ENCODE measurements at places on chromosomes 6 and 20.

GRCh38 chr6:42453031-42453653 is 1.4 kb upstream of the TRERF1 start:
- DNase-seq, result peak; percentile 77

- no peak for DNase-seq
These were observed 178.8 kb upstream of the HDDC2 start for GRCh38 chr6:125480571-125480970.

DNA sequence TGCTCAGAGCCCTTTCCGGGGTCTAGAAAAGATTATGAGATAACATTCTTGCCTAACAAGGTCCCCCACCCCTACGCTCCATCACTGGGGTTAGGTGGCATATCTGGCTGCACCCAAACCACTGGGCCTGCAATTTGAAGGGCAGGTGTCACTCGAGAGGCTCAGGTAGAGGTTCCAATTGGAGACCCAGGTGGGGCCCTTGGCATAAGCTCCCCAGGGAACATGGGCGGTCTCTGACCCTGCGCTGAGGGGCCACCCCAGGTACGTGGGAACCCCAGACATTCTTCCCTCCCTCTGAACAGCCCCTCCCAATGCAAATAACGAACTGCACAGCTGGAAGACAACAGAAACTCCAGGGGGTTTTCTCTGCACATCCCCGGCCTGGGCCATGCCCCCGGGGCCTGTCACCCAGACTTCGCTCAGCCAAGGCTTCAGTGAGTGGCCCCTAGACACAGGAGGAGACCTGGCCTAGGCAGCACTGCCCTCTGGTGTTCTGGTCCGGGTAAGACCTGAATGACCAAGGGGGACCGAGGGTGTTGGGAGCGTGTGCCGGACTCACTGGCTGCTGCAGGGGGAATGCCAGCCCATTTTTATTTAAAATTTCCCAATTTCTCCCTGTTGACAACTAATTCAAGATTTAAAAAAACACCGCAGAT is 47.5 kb downstream of the DSTN start:
- peak; percentile 51 for DNase-seq

- DNase-seq, result no peak
These were observed 57.7 kb downstream of the DHX35 start for GRCh38 chr20:39019805-39020325.

GRCh38 chr6:42629845-42630244 is 66.0 kb downstream of the UBR2 start:
- DNase-seq, result no peak

DNA sequence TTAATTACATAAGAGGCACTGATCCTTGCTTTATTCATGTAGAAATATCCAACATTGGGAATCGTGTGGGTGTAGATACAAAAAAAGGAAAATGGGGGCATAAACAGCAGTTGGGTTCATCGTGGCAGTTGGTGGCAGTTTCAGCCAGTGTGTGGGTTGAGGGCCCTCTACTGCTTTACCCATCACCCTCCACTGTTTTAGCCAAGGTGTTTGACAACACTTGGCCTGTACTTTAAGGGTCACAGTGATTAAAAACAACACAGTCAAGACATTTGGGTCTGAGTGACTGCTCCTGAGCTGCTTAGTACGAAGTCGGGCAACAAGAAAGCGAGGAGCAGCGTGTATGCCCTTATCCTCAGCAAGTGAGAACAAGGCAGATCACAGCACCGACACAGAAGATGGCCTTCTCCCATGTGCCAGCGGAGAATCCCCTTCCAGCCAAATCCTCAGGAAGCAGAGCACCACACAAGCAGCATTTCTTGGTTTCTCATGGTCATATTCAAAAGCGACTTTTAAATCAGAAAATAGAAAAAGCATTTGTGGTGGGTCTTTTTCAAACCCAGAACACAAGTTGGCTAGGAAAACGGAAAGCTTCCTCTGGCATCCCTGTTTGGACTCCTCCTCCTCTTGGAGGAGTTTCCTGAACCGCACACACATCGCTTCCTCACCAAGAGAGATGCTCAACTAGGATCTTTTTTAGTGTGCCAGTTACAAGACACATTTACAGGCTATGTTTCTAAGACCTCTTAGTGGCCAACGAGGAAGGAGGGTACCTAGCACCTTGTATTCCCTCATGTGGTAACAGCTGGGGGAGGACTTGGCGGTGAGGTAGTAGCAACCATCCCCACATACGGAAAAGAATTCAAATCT is 23.5 kb downstream of the EIF2S2 start:
- no peak for DNase-seq

GRCh38 chr6:90136837-90137568 is 159.6 kb downstream of the BACH2 start:
- no peak for DNase-seq

- no peak for DNase-seq
These were observed 58.6 kb downstream of the AIG1 start for GRCh38 chr6:143119260-143119659.

GRCh38 chr6:164396071-164397047 is 913.0 kb downstream of the C6orf118 start:
- DNase-seq, result no peak

DNA sequence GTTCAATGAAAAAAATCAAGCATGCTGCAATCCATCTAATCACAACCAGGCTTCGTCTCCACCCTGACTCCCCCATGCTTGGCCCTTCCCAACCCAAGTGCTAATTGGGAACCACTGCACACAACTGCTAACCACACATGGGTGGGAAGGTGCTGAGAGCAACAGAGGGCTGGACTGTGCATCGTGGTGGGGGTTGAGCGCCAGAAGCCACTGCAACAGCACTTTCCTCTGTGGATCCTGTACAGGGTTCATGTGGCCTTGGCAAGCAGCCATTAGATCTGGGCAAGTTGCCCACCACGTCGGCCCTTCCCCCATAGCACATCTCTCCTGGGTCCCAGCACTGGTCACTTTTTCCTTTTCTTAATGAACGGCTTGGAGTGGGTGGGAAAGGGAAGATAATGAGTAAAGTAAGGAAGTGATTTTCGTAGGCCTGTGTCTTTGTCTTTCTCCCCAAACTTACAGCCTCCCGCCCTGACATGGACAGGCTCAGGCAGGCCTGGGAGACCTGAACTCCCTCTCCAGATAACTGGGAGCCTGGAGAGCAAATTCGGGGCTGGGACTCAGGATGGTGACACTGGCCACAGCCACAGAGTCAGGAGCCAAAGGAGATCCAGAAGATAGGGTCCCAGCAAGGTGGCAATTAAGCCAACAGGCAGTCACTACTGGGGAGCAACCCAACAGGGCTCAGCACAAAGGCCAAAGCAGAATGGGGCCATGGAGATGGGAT is 34.4 kb upstream of the MRPS10 start:
- DNase-seq, result no peak

DNA sequence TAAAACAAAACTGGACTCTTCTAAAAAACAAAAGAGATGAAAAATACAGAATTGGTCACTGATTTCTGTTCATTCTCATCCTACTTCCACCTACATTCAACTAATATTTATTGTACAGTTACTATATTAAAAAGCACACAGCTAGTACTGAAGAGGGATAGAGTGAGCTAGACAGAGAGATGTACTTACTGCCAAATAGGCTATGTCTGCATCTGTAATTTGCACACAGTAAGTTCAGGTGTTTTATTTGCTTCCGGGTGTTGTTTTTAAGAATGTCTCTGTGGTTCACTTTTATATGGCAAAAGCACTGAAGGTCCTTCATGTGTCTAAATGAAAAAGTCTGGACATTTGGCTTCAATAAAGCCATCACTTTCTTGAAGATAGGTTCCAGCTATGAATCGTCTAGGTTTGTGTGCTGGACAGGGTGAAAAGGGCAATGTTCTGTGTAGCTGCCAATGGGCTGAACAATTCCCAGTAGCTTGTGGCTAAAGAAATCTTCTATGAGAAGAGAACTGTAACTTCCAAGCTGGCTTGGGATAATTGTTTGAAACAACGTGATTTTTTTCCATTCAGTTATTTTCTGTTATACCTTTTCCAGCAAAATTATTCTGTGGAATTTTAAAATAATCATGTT is 47.3 kb downstream of the EPB41L2 start:
- no peak for DNase-seq

- no peak for DNase-seq
These were observed 27.6 kb upstream of the SCAF8 start for GRCh38 chr6:154705471-154706113.

DNA sequence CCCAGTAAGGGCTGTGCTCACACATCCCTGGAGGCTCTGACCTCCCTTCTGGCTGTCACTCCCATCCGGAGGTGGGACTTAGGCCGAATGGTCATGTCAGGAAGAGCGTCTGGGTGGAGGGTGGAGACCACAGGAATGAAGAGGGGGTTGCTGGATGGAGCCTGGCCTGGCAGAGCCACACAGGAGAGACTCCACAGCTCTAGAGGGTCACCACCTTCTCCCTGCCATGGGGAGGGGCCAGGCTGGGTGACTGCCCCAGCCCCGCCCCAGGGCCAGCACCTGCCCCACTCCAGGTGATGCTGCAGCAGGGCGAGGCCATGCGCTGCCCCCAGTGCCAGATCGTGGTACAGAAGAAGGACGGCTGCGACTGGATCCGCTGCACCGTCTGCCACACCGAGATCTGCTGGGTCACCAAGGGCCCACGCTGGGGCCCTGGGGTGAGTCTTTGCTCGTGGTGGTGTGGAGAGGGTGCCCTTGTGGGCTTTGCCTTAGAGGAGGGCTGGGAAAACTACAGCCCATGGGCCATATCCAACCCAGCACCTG is 20.6 kb downstream of the RBCK1 start:
- no peak for DNase-seq

- no peak for DNase-seq
These were observed 97.2 kb downstream of the PTPRT start for GRCh38 chr20:43092386-43093088.

GRCh38 chr6:42940493-42941045 is 11.3 kb downstream of the CNPY3 start:
- no peak for DNase-seq

DNA sequence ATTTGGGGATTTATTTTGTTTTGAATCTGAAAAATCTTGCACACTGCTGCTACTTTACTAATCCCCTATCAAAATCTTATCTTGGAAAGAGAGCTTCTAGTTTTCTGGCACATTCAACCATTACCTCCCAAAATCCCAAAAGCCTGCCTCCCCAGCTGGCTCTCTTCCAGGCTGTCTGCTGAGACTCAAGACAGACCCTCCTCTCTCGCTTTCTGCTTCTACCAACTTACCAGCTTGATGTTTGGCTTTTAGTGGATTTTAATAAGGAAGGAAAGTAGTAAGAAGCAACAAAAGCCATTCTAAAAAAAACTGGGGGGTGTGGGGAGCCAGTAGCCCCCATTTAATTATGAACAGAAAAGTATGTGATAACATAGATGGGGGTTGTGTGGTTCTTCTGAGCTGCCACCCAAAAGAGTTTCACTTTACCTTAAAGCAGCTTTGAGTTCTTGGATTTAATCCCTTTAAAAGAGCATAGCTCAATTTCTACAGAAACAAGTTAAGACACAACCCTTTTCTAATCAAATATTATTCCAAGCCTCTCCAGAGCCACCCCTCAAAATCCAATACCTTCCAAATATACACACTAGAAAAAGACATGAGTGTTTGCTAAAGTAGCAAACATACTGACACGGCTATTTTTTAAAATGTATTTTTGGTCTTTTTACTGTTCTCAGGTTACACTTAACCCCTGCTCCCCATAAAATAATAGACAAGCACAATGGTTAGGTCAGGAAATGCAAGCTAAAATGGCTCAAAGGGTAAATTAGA is 71.7 kb downstream of the ATP9A start:
- no peak for DNase-seq

DNA sequence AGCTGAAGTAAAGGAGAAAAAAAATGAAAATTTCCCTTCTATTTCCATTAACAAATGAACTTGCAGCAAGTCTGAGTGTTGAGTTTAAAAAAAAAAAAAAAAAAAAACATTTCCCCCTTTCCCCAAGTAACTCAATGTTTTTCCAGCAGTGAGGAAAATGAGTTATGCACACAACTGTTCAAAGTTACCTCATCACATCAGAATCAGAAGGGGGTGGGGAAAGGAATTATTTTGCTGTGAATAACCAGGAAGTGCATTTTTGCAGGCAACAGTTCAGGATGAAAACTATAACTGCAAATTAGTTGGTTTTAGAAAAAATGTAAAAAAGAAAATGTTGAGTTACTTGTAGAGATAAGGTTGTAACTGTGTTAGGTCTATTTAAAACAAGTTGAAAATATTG is 568.9 kb upstream of the CITED2 start:
- no peak for DNase-seq

DNA sequence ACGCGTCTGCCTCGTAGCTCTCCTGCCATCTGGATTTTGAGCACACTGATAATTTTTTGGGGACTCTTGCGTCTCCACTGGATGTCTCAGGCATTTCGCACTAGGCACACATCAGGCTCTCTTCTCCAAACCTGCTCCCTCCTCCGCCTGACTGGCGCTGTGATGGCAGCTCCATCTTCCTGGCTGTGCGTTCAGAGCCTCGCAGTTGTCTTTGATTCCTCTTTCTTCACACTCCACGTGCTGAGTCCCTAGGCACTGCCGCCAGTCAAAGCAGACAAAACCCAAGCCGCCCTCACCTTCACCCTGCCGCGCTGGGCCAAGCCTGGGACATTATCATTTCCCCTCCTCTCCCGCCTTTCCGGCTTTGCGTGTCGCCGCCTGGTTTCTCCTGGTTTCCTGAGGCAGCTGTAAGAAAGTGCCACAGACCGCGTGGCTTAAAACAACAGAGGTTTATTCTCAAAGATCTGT is 778 bp downstream of the PSMG4 start:
- DNase-seq, result peak; percentile 32

DNA sequence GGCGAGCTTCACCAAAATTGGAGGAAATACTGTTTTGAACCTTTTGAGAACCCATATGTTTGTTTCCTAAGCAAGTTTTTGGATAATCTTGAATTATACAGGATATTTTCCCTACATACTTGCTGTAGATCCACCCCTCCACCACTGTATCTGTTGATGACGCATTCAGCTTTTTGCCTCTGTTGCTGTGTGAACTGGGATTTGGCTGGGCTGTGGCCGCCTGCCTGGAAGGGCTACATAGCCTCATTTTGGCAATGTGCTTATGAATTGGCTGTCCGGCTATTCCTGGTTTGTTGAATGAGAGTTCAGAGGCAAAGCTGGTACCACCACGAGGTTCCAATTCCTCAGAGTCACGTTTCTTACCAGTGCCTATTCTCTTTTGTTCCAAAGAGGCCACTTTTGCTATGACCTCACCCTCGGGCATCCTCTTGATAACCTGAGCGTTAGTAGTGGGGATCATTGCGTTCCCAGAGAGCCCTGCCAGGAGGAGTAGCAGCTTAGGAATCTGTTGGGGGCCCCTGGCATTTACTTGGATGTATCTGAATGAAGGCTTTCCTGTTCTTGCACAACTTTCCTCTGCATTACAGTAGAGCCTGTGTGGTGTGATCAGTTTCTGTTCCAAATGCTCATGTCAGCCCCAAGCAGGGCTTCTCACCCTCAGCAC is 6.4 kb downstream of the FAM83D start:
- no peak for DNase-seq

GRCh38 chr6:98516866-98517265 is 317.5 kb upstream of the POU3F2 start:
- DNase-seq, result no peak

All from stimulated activated CD4-positive, alpha-beta T cell treated with anti-CD3 and anti-CD28 coated beads, Interleukin-4, amount 100 ng/mL, for 1 hour (primary cell).